Dermis blood vessel endothelial cell (primary cell): ENCODE measurements at places on chromosomes 7 and 10. TPM values are rescaled to one million over a fixed set of nuclear protein-coding genes. Genes with fewer than 3 reads are reported as not detected.

The CPVL gene
- total RNA-seq: 0.93 and 5.6 TPM in 2 replicates

The KIF11 gene
- total RNA-seq: 8.8 and 41.7 TPM in 2 replicates

The VSTM4 gene
- 0.56 and 1.0 TPM in 2 replicates for total RNA-seq

The LIPK gene
- total RNA-seq: not detected in 2 replicates

The ANXA8 gene
- not detected in 2 replicates for total RNA-seq
